ENCODE measurements at places on chromosomes 11 and 22.
A peak's percentile ranks its signal among the peaks of the same experiment; 100 is the strongest.

GRCh38 chr11:132904607-132905006 is 627.7 kb downstream of the OPCML start:
- DNase-seq: no peak

- peak; percentile 50 for DNase-seq
These were observed 976.3 kb upstream of the FAT3 start for GRCh38 chr11:91248199-91248807.

GRCh38 chr11:71554996-71555395 is 6.8 kb downstream of the KRTAP5-9 start:
- no peak for DNase-seq

GRCh38 chr22:19796160-19796559 is 35.6 kb downstream of the TBX1 start:
- DNase-seq: no peak

DNA sequence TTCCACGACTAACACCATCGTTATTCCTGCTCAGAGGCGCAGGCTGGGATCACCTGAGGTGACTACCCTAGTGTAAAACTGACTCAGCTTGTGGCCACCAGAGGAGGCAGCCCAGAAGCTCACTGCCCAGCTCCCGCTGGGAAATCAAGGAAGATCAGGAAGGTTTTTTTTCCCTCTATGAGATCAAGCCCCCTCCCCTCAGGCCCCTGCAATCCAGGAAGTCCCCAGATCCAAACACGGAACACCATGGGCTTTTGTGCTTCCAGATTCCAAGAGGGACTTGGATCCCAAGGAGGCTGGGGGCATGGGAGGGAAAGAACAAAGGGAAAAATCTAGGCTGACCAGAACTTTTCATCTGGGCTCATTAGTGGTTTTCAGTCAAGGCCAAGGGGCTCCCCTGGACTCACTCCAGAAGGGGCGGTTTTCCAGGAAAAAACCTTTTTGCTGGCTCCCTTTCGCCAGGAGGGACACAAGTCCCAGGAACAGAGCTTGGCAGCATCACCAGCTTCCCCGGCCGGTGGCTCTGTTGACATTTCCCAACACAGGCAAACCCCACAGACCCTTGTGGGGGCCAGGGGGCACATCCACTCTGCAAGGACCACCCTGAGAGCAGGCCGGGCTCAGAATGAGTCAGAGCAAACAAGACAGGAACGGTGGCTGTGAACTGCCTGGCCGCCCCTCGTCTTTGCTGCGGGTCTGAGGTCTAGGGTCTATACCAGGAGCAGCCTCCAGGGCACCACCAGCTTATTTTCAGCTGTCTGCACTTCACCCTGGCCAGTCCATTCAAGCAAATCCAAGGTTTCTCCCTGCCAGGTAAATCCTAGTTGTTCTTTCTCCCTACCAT is 36.8 kb downstream of the MYH9 start:
- no peak for DNase-seq

- no peak for DNase-seq
These were observed 1071.7 kb upstream of the TENM4 start for GRCh38 chr11:80512491-80512890.

GRCh38 chr11:118438314-118438931 is 2.1 kb downstream of the KMT2A start:
- peak; percentile 64 for DNase-seq

DNA sequence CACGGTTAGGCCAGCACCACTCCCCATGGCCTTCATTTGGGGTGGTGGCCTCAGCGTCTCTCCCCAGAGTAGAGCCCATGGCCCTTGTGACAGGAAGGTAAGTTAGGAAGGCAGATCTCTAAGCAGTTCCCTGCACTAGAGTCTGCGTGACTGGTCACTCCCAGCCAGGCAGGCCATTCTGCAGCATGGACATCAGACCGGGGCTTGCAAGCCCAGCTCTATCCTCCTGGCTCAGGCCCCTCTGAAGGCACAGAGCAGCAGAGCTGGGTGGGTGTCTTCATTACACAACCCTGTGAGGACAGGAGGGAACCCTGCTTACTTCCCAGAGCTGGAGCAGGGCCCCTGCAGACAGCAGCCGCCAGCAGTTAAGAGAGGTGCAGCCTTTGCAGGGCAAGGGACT is 77.3 kb downstream of the PIWIL3 start:
- no peak for DNase-seq

- DNase-seq: no peak
These were observed 11.7 kb downstream of the OSBPL5 start for GRCh38 chr11:3153291-3153861.

DNA sequence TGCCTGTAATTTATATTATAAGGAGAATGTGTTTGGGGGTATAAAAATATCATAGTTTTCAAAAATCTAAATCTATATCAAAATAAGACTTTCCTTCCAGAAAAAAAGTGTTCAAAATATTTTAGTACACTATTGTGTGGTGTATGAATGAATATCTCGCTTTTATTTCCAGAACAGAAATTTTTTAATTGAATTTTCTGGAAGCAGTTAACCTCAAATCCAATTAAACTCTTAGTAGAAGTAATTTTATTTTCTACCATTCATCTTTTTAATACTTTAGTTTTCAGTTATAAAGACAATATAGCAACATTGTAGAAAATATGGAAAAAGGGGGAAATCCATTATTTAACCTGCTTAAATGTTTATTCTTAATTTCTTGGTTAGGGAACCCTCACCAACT is 58.7 kb downstream of the ACER3 start:
- no peak for DNase-seq

DNA sequence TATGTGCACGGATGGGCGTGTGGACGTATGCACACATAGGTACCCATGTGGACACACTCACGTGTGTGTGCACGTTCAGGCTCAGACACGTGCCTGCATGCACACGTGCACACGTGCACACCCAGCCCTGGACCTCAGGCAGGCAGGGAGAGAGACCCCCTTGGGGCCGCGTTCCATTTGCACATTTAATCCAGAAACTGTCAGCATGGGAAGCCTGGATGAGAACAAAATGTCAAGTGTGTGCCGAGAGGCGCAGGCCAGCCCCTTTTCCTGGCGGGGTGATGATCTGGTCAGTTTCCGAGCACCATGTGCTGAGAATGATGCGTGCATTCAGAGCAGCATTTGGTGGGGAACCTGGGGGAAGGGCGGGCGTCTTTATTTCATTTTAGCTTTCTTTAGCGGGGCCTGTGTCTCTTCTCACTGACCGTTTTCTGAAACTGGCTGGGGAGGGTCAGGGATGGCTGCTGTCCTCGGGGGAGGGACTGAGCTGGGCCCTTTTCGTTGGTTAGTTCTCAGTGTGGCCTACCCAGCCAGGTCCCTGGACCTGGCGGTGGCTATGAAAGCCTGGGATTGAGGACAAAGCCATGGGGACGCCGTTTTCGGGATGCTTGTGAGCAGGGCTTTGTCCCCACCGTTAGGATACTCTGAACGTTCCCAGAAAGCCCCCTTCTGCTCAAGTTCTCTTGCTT is 96.3 kb downstream of the KCNQ1 start:
- no peak for DNase-seq

GRCh38 chr11:121059605-121060004 is 35.7 kb downstream of the TBCEL start:
- no peak for DNase-seq

GRCh38 chr11:69234740-69235710 is 58.9 kb upstream of the MYEOV start:
- DNase-seq: no peak

GRCh38 chr11:86769219-86769618 is 31.1 kb upstream of the PRSS23 start:
- no peak for DNase-seq

DNA sequence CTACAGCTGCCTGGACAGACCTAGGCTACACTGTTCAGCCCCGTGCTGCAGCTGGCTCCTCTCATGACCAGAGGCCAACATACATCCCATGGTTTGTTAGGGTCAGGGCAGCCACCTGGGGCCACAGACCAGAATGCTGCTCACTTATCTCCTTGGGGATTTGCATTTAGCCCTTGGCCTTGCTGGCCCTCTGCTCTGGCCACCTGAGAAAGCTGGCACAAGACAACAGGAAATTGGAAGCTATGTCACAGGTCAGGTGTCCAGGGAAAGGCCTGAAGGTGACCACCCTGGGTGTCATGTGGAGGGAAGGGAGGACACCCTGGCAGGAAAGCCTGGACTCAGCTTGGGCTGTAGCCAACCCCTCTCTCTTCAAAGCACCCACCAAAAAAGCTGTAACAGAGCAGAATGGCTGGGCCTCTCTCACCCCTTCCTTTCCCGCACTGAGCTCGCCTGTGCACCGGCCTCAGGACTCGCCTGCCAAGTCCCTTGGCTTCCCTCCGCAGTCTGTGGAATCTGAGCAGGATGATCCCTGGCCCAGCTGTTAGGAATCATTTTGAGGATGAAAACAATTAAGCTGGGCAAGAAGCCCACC is 86.3 kb downstream of the SNX19 start:
- no peak for DNase-seq

DNA sequence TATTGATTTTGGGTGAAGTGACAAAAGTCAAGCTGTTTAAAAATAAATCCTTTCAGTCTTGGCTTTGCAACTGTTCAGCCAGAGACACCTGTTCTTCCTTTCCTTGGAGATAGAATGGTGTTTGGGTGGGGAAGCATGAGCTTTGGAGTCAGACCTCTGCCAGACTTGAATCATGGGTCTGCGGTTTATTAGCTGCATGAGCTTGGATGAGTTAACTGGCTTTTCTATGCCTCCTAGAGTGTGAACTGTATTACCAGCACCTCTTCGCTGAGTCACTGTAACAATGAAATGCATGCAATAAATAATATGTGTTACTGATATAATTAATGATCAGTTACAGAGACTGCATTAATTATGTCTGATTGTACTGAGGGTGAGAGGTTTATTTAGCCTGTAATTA is 13.5 kb upstream of the MYEOV start:
- DNase-seq: no peak

DNA sequence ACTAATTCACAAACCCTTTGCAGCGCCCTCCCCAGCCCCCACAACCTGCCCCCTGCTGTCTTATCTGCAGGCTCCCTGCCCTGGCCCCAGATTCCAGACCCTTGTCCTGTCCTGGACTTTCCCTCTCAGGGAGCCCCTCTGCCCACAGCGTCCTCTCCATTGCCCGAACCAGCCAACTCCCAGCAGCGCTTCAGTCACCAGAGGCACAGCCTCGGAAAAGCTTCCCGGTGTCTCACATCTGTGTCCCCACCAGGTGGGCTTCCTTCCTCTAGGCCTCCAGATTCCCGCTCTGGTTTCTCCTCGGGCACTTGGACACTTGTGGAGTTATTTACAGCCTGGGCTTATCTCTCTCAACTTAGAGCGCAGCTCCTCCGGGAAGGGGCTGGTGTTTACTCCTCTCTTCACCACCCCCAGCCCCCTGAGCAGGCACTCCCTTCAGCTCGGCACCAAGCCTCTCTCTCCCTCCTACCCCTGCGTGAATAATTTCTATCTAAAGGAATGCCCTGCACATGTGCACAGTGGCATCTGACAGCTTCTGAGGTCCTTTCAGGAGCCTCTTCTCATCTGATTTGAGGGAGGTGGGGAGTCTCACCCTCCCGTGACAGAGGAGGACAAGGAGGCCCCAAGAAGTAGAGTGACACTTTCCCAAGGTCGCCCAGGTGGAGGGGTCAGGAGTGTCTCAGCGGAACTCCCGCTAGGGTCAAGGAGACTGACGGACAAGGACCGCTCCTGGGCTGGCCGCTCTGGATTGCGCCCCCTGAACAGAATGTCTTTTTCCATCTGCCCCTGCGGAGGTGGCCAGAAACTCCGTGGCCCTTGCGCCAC is 838 bp downstream of the WNT11 start:
- no peak for DNase-seq

- no peak for DNase-seq
These were observed 25.9 kb upstream of the RAB30 start for GRCh38 chr11:83097429-83098075.

DNA sequence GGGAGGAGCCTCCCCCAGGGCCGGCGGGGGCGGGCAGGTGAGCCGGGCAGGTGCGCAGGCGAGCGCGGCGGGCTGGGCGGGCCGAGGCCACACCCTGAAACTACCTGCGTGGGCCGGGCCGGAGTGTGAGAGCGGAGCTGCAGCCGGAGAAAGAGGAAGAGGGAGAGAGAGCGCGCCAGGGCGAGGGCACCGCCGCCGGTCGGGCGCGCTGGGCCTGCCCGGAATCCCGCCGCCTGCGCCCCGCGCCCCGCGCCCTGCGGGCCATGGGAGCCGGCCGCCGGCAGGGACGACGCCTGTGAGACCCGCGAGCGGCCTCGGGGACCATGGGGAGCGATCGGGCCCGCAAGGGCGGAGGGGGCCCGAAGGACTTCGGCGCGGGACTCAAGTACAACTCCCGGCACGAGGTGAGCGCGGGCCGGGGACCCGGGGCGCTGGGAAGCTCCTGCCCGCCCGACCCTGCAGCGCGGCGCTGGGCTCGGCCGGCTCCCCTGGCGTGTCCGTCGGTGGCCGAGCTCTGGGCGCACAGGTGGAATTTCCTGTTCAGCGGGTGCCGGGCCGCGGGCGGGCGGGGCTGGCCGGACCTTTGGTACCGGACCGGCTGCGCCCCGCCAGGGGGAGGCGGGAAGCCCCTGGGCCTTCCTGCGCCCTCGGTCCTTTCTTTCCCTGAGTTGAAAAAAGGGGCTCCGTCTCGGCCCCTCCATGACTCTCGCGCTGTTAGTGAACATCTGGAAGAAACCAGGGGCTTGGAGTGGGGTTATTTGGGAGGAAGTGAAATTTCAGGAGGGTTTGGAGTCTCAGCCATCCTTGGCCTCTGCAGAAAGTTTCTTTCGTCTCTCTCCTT is at the start of gene ST14:
Gene ST14, plus strand, starts transcription at position 126 of the 841 bp plus-strand sequence. Its CDS starts 198 bp downstream, at position 324.
- no peak for DNase-seq

GRCh38 chr22:44996120-44996519 is 13.7 kb downstream of the PHF21B start:
- no peak for DNase-seq

DNA sequence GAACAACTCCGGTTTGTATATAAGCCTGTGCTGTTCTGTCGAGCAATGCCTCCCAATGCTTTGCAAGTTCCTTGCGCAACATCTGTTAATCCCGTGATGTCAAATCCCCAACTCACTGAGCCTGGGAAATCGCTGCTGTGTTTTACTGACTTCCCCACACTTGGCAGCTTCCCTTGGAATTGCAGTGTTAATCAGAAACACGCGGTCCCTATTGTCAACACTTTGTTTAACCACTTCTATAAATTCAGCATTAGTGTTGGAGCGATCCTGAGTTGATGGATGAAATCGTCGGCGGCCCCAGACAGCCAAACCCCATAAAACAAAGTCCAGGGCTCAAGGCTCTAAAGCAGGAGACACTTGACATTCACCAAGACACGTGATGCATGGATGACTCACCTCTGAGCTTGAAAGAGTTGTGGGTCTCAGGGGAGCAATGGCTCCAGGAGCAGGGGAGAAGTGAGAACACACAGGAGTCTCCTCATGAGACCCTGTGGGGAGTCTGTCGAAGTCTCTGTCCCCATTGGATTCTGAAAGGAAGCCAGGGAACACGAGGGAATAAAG is 555.3 kb downstream of the MIAT start:
- DNase-seq: no peak

DNA sequence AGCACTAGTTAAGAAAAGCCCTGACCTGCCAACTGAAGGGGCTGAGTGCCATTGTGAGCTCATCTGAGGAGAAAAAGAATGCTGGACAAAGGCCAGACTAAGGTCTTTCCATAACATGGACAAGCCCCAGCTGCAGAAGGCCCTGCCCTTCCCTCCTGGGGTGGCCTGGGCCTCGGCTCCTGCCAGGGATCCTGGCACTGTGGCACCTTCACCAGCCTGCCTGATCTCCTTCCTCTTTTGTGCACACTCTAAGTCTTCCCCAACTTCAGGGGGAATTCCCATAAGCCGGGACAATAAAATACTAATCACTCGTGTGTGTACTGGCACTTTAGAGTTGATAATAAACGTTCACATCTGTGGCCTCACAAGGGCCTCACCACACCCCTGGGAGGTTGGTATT is 9.9 kb downstream of the TMPRSS13 start:
- no peak for DNase-seq

Data from KG1 (cell line).